ENCODE measurements at places on chromosomes 7 and 10.

DNA sequence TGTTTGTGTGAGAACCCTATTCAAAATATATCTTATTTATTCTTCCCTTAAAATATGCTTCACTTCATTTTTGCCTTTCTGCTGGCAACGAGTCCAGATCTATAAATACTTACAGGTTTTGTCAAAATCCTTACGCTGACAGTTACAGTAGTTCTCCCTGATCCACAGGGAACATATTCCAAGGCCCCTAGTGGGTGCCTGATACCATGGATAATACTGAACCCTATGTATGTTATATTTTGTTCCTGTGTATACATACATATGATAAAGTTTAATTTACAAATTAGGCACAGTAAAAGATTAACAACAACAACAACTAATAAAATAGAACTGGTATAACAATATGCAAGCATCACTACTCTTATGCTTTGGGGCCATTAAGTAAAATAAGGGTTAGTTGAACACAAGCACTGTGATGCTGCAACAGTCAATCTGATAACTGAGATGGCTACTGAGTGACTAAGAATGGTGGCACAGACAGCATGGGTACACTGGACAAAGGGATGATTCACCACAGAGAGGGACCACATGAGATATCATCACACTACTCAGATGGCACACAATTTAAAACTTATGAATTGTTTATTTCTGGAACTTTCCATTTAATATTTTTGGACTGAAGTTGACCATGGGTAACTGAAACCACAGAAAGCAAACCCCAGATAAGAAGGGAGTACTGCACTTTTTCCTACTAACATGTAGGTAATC lies 29.4 kb upstream of the PCGF5 start:
- DNase-seq, result no peak

GRCh38 chr10:24526085-24526649 lies 197.5 kb downstream of the ARHGAP21 start:
- no peak for DNase-seq

GRCh38 chr7:140062118-140062527 lies 628 bp downstream of the PARP12 start:
- DNase-seq, result no peak

GRCh38 chr10:17655567-17656146 lies 11.7 kb downstream of the STAM start:
- no peak for DNase-seq

GRCh38 chr10:3895045-3895631 lies 110.1 kb upstream of the KLF6 start:
- no peak for DNase-seq

GRCh38 chr10:86651021-86651471 lies 3.3 kb upstream of the OPN4 start:
- DNase-seq, result no peak
